Activated gamma-delta T cell treated with Interleukin-2 at 50 U/mL for 16 hours (primary cell): ENCODE measurements at places on chromosomes 11 and 22.
A peak's percentile ranks its signal among the peaks of the same experiment; 100 is the strongest.

DNA sequence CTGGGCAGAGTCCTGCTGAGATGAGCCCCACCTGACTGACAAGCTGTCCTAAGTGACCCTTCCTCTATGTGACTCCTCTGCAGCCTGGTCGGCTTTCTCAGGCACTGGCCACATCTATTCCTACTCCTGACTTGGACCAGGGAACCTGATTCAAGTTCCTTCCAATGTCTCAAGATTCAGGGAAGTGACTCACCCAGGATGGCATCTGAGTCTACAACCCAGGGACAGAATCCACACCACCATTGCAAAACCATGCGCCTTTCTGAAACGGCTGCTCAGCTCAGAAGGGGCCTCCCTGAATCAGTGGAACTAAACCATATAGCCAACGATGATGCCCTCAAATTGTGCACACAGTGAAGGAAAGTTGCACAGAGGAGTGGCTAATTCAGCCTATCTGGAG is 63.9 kb upstream of the CSNK2A3 start:
- DNase-seq = no peak

- DNase-seq = peak; percentile 68
Measured at GRCh38 chr22:41285441-41285819, 557 bp downstream of the RANGAP1 start.

GRCh38 chr11:5992604-5993251 is 5.9 kb upstream of the OR52L1 start:
- DNase-seq = no peak

GRCh38 chr11:27678242-27678641 is 22.0 kb downstream of the BDNF start:
- DNase-seq = no peak

DNA sequence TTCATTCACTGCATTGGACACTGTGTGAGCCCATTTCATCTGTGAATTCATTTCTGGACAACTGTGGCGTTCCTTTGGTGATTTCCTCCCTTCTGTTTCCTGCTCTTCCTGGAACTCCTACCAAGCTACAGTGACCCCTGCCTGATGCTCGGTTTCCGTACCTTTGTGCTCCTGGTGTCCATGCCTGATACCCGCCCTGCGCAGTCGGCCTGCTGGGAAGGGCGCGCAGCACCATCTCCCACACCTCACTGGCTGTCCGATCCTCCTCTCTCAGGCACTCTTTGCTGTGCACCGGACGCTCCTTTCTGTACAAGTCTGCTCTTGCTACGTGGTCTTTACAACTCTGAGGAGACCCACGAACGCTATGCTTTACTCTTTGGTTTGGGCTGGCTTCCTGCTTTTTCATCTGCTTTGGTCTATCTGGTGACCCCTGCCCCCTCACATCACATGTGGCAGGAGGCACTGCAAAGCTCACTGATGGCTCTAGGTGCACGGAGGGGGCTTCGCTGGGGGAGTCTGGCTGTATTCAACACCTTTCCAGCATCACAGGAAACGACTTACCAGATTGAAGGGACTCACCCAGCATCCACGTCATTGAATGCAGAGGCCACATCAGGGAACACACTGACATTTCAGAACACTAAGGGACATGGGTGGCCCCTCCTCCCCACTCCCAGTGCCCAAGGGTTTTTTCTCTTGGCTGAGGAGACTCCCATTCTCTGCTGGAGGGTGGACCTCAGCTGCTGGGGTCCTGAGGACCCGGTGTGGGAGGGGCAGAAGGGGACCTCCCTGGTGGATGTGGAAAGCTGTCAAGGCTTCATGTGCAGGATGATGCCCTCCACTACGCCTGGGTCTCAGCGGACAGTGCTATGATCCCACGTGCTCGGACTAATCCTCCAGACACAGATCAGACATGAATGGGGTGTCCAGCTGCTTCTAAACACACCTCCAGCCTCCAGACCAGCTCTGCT is 27.0 kb upstream of the MOB2 start:
- DNase-seq = no peak

- DNase-seq = no peak
Measured at GRCh38 chr11:79422866-79423265, 18.0 kb downstream of the TENM4 start.
